ENCODE measurements at places on chromosomes 6 and 20.

DNA sequence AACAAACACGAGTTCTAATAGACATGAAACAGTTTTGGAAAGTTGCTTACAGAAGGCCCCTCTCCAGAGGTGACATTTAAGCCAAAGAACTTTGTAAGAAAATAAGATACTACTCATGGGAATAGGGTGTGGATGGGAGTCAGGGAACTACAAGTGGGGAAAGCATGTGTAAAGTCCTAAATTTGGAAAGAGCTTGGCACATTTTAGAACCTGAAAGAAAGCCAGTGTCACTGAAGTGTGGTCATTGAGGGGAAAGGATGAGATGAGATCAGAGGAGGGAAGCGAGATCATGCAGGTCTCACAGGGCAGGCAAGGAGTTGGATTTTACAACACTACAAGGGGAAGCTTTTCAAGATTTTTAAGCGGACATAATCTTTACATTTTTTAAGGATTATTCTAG is 38.0 kb downstream of the VGLL2 start:
- DNase-seq, result no peak

DNA sequence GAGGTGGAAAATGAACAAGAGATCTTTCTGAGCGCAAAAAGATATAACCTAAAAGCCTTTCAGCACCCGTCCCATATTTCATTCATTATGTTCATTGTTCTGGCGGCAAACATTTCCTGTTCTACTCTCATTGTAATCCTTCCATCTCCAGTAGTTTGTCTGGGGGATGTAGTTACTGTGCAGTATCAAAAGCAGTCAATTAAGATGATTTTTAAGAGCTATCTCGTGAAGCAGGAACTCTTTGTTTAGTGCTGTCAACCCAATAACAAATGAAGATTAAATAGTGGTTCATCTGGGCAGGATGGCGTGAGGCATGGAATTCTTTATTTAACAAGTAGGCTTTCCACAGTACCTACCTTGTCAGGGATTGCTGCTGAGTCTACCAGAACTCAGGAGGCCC is 876.7 kb downstream of the HACE1 start:
- DNase-seq, result no peak

DNA sequence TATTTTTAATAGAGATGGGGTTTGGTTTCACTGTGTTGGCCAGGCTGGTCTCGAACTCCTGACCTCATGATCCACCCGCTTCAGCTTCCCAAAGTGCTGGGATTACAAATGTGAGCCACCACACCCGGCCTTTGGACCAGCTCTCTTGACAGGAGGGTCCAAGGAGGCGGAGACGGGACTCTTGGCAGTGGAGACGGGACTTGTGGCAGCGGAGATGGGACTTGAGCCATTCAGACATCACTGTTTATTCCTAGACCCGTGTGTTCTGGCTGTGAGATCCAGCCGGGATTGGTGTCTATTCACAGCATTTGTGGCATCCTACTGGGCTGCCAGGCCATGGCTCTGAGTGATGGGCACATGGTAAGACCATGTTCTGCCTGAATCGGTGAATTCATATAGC is 25.6 kb downstream of the PRPF6 start:
- no peak for DNase-seq

DNA sequence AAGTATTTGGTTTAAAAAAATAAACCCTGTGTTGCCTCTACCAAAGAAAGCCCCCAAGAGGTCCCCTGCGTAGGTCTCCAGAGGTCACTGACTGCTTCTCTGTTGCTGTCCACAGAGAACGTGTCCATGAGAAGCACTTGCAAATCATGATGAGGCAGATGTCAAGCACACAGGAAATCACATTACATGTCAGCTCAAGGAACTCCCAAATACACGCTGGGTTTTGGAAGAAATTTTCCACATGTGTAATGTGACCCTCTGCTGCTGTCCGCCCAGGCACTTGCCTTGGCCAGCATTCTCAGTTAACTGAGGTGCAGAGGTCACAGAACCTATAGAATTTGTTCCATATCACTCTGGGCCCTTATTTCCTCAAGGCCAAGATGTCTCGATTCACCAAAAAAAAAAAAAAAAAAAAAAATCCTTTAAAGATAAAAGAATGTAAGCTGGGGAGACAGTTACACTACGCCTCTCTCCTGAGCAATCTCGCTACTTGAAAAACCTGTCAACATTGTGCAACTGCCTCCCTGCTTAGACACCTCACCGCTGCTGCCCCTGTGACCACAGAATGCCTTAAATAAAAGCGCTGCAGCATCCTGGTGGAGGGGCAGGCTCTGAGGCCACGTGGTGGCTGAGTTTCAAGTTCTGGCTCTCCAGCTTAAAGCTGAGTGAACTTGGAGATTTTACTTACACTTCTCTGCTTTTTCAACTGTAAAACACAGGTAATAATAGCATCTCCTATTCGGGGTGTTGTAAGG is 42.3 kb downstream of the SLC22A23 start:
- no peak for DNase-seq

DNA sequence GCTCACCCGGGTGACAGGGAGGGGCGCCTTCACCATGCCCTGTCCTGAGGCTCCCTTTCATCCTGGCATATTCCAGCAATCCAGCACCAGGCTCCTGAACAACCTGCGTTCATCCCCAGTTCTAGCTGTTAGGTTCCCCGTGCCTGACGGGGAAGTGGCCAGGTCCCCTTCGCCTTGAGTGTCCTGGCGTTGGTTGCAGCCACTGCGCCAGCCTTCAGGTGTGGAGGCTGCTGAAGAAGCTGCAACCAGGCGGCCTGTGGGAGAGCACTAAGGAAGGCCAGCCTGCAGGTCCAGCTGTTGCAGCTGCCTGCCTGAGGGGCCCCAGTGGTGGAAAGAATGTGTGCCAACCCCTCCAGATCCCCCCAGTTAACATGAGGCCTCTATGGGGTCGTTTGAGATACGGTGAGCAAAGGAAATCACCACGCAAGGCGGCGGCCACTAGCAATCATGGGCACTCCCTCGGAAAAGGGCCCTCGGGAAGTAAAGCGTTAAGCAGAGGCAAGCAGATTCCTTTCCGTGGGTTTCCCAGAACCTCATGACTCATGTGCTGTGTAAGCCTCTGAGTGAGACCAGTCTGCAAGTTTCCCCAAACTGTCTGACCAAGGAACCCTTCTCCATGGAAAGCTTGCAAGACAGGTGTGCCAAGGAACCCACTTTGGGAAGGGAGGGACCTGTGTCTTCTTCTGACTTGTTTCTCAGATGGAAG is 320.8 kb downstream of the TAF4 start:
- DNase-seq, result no peak

DNA sequence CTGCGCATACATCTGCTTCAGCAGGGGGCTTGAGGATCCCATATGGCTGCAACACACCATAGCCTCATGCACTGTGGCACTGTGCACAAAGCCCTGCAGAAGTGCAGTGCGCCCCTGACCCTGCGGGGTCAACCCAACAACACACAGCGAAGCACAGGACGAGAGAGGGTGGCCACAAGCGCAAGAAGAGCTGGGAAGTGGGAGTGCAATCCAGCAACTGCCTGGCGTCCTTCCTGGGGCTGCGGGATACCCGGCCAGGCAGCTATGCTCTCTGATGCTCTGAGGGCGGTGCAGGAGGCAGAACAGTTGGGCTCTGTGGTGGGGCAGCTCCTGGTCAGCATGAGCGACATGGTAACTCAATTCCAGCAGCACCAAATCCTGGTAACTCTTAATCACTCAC is 5.6 kb upstream of the ACSS1 start:
- no peak for DNase-seq

- DNase-seq, result no peak
Measured at GRCh38 chr6:127225497-127225896, 41.2 kb upstream of the RNF146 start.

- DNase-seq, result no peak
Measured at GRCh38 chr6:45461486-45461885, 83.8 kb upstream of the SUPT3H start.

GRCh38 chr6:1864496-1864895 is 254.8 kb downstream of the FOXC1 start:
- DNase-seq, result no peak

- DNase-seq, result no peak
Measured at GRCh38 chr20:20482453-20482852, 114.5 kb downstream of the INSM1 start.

- no peak for DNase-seq
Measured at GRCh38 chr6:151609146-151609902, 115.5 kb downstream of the CCDC170 start.

DNA sequence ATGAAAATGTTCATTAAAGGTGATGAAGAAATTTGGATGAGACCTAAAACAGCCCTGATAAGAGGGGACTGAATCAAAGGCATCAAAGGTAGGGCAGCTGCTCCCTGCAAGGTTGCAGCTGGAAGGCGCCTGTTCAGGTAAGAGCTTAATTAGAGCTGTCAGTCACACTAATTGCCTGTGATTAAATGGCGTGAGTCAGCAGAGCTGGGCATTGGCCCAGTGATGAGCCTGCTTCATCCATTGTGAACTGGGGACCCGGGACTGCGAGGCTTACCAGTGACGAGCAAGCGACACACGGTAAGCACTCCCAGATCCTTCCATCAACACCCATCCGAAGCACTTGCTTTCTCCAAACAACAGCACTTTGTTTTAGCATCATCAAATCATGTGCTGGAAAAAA is 621.5 kb upstream of the CDH4 start:
- no peak for DNase-seq

DNA sequence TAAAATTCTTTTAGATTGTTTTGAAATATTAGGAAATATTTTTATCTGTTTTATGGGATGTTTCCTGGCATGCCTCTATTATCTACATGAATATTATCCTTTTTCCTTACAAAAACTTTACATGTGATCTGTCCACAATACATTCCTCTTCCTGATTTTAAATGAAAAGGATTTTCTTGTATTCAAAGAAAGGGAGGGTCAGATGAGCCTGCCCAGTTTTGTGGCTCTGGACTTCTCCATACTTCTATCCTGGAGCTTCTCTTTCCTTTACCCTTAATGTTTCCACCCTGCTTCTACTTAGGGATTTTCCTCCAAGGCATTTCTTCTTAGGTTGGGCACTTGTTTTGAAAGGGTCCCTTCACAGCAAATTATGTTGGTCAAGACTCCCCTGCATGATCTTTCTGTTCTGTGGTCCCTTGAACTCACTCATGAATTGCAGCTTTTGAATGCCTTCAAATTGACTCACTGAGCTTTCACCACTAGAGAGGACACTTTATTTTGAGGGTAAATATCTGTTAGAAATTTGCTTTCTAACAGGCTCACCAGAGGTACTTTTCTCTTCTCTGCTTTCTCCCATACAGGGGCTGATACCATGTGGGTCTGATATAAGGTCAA is 104.9 kb downstream of the CENPW start:
- no peak for DNase-seq

DNA sequence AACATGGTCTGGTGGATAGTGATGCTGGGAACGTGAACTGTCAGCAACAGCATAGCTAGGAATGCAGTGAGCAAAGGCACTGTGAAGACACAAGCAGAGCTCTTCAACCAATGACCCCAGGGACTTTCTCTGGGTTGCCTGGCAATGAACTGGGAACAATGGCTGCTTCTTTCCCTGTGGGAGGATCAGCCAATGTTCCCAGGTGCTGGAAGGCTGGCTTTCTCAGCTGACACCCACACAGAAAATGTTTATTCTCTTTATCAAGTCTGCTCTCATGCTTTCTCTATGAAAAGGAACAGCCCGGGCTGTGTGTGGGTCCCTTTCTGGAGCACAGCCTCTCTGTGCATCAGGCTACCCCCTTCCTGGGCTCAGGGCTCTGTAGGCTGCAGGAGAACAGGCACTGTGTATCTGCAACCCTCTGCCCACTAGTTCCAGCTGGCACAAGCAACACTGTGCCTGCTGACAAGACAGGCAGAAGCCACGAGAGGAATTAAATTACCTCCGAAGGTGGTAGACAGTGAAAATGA is 54.2 kb downstream of the HFE start:
- DNase-seq, result no peak

DNA sequence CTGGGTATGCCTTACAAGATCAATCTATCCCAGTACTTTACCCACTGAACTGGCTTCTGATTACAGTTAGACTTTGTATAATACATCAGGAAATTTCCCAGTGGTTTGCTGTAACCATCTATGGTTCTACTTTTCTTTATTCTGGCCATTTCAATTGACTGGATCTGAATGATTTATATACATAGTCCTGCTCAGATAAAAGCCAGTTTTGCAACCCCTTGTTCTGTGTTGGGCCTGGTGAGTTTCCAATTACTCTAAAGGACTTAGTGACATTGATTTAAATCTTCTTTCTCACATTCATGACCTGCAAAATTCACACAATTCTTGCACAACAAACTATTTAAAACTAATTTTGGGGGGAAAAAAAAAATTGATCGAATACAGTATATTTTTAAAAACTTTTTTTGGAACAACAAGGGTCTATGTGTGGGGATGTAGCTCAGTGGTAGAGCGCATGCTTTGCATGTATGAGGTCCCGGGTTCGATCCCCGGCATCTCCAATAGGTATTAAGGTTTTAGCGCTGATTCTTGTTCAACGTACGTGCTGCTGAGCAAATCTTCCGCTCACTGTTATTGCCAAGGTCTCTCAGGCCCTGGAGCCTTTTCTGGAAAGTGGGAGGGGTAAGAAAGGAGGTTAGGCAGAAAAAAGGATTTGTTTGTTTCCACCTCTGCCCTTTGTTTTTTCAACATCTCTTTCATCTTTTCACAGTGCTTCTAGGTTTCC is 117.5 kb downstream of the GPX5 start:
- DNase-seq, result peak; percentile 49

- no peak for DNase-seq
Measured at GRCh38 chr6:5785249-5785648, 221.5 kb downstream of the NRN1 start.

DNA sequence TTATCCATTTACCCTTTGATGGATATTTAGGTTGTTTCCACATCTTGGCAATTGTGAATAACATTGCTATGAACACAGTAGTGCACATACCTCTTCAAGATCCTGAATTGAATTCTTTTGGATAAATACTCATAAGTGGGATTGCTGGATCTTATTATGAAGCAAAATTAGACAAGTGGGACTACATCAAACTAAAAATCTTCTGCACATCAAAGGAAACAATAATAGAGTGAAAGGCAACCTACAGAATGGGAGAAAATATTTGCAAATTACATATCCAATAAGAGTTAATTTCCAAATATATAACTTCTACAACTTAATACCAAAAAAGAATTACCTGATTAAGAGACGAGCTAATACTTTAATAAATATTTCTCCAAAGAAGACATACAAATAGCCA is 38.4 kb upstream of the BCAS1 start:
- no peak for DNase-seq

GRCh38 chr20:63351811-63352591 is 9.1 kb downstream of the CHRNA4 start:
- no peak for DNase-seq

- no peak for DNase-seq
Measured at GRCh38 chr6:44052419-44053023, 74.7 kb downstream of the MRPL14 start.

DNA sequence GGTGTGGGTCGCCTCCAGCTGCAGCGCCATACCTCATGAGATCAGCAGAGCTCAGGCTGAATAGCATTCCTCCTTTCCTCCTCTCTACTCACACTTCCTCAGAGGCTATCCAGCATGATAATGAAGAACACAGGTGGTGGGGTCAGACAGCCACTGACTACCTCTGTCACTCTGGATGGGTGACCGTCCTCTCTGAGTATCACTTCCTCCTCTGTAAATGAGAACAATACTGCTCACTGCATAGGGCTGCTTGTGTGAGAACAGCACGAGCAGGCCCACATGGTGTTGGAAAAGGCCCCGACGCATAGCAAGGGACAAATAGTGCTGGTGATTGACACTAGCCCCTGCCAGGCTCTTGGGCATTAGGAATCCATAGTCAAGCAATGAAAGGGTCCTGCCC is 239.1 kb downstream of the PRKN start:
- DNase-seq, result no peak

GRCh38 chr6:3825851-3826581 is 23.2 kb upstream of the FAM50B start:
- no peak for DNase-seq

- DNase-seq, result no peak
Measured at GRCh38 chr6:22421198-22421597, 124.4 kb upstream of the PRL start.

Measured in KG1 (cell line).